ENCODE measurements at places on chromosomes 2 and 18.
A peak's percentile ranks its signal among the peaks of the same experiment; 100 is the strongest.

DNA sequence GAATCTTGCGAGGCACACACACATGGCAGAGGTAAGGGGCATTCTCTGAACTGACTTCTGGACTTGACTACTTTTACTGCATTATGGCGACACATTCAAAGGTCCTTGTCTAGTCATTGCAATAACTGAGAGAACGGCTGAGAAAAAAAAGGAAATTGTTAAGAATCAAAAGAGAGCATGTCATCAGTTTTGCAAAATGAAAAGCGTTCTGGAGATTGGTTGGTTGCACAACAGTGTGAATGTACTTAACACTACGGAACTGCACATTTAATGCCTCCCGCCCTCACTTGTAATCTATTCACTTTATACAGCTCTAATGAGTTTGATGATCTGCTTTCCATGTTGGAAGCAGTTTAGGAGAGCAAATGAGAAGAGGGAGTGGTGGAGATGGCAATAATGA, 68.5 kb upstream of the NFU1 start:
- no peak for DNase-seq

- DNase-seq: no peak
These were observed 238.1 kb downstream of the SEPTIN10 start for GRCh38 chr2:109375656-109376055.

- DNase-seq: no peak
These were observed 1342.0 kb upstream of the ZEB2 start for GRCh38 chr2:145861940-145862339.

DNA sequence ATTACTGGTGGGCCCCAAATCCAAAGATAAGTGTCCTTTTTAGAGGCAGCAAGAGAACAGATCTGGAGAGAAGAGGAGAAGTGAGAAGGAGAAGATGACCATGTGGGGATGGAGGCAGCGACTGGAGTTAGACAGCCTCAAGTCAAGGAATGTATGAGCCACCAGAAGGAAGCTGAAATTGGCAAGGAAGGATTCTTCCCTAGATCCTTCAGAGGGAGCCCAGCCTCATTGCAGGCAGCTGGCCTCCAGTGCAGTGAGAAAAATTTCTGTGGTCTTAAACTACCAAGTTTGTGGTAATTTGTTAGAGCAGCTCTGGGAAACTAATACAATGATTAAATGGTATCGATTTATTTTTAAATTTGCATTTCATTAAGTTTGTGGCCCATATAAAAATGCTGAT, 167.9 kb downstream of the NCKAP5 start:
- DNase-seq: no peak

DNA sequence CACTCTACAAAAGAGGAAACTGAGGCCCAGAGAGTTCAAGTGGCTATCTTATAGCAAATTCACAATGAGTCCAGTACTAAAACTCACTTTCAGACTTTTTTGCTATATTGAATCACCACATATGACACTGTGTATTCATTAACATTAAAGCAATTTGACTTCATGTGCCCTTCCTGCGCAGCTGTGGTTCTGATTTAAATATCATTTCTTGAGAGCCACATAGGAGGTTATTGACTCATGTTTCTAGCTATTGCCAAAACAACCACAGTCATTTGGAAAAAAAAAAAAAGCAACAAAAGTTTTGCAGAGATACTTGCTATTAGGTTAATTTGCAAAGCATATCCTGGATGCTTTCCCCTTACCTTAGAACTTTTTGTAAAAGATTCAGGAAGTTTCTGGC, 341.2 kb downstream of the PIK3C3 start:
- no peak for DNase-seq

- no peak for DNase-seq
These were observed 32.5 kb downstream of the TCF4 start for GRCh38 chr18:55555395-55556027.

DNA sequence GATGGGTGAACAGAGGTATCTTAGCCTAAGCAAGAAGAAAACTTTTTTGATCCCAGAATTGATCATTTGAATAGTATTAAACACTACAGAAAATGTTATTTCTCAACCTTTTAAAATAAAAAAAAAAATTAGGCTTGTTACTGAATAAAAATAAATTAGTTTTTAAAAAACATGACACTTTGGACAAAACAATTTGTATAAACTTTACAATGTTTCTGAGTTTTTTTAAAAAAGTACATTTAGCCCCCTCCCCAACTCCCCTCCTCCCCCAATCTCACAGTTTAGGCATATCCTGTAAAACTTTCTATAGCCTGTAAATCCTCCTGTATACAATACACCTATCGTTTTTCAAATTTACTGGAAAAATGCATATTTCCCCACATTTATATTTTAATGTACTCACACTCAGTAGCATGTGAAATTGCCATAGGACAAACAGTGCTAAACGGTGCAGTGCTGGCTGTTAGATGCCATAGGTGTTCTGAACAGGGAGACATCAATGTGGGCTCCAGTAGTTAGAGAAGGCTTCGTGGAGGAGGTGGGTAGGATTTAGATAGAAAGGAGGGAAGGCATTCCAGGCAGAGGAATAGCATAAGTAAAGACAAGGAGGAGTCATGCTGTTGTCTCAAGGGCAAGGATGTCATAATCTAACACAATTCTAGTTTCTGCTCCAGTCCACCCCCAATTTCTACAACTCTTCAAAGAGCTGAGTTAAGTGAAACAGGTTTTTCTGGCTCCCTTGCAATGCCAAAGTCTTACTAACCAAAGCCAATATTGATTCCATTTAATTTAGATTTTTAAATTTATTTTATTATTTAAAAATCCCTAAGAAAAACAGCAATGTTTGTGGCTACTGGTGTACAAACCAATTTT, 50.9 kb downstream of the SP3 start:
- DNase-seq: no peak

DNA sequence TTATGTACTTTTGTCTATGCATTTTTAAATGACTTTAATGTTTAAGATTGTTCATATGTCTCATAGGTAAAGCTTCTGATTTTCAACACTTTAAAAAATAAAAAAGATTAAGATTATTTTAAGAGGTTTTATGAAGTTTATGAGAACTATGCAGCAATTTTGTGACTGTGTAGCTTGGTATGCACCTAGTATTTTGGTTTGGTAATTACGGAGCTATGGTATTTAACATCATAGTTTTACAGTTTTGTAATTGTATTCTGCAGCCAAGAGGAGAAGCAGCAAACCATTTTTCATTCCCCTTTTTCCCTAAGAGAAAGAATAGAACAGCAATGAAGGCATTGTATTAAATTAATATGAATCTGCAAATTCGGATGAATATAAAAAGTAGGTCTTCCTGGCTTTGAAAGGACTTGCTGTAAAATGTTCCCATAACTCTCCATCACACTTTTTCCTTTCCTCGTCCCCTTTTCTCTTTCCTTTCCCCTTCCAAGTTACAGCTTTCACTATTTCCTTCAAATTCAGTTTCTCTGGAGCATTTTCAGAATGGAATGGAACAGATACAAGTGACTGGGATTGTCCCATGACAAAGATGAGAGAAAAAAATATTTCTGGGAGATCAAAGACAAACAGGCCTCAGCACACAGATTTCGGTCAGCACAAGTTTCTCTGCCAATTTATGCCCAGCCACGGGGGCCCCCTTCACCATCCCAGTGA, 26.1 kb upstream of the PIEZO2 start:
- DNase-seq: peak; percentile 78

GRCh38 chr2:40244251-40244650, 207.6 kb downstream of the SLC8A1 start:
- no peak for DNase-seq

DNA sequence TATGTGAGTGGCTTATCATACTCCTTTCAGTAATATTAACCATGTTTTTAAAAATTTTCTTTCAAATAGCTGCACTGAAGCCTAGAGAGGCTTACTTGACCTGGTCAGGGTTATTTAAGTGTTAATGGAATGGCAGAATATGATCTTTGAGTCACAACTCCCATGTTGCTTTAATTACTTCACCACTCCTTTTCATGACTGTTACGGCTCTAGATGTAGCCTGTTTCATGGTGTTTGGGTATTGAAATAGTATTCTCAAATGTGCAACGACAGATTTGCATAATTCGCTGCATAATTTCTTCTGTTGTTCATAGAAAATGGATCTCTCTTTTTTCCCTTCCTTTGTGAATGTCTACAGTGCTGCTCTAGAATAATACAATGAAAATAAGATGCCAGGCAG, 51.6 kb upstream of the PLA2R1 start:
- no peak for DNase-seq

- DNase-seq: no peak
These were observed 56.5 kb downstream of the TPGS2 start for GRCh38 chr18:36772241-36772723.

DNA sequence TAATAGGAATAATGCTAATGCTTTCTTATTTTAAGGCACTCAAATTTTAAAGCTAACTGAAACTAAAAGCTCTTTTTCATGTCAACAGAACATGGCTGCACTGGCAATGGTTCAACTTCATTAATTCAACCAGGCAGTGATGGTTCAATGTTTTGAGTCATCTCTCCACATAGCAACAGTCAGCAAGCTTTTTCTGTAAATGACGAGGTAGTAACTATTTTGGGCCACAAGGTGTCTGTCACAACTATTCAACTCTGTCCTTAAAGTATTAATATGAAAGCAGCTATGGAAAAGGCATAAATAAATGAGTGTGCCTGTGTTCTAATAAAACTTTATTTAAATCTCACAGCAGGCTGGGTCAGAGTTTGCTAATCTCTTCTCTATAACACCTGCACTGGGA, 1425.6 kb upstream of the PIK3C3 start:
- DNase-seq: no peak

DNA sequence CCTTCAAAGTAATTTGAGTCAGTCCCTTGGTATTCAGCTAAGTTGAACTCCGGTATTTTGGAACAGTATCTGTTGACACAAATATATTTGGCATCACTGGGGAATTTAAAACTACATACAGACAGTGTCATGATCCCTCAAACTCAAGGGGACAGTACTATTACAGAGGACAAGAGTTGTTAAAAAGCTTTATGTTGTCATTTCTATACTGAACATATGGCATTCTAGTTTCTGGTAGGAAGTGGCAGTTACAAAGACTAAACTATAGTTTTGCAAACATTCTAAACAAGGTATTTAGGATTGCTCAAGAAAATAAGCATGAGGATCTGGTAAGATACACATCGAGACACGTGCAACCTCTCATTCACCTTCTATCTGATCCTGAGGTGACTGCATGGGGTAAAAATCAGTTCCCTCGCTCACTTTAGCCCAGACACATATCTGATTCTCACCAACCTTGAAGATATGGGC, 16.6 kb upstream of the CCNYL1 start:
- peak; percentile 49 for DNase-seq

DNA sequence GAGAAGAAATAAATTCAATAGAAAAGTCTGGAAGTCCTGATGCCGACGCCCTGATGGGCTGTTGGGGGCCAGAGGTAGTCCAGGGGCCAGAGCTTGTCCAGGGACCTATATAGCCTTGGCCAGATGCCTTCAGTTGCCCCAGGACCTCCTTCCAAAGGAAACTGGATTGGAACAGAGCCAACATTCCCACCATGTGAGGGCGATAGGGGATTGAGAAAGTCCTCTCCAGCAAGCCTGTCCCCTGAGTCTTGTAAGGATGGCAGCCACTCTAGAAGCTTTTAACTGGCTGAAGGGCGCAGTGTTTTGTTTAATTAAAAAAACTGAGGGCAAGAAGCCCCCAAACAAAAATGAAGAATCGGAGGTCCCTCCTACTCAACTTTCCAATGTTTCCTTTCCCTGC, 54.9 kb upstream of the CDCA7 start:
- no peak for DNase-seq

GRCh38 chr2:55995211-55995610, 71.6 kb upstream of the EFEMP1 start:
- DNase-seq: no peak

DNA sequence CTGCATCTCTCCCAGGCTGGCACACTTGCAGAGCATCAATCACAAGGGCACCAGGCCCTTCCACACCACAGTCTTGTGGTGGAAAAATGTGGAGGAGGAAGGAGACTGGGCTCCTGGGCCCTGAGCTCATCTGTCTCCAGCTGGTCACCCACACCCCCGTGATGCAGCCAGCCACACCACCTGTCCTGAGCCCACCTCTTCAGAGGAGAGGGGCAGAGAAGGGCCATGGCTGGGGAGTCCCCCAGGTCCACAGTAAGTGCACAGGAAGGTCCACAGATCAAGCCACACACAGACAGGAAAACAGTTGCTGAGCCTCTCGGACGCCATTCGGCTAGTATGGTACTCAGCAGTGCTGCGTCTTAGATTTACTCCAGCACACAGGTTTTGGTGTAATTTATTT, 203.5 kb upstream of the SALL3 start:
- DNase-seq: no peak

DNA sequence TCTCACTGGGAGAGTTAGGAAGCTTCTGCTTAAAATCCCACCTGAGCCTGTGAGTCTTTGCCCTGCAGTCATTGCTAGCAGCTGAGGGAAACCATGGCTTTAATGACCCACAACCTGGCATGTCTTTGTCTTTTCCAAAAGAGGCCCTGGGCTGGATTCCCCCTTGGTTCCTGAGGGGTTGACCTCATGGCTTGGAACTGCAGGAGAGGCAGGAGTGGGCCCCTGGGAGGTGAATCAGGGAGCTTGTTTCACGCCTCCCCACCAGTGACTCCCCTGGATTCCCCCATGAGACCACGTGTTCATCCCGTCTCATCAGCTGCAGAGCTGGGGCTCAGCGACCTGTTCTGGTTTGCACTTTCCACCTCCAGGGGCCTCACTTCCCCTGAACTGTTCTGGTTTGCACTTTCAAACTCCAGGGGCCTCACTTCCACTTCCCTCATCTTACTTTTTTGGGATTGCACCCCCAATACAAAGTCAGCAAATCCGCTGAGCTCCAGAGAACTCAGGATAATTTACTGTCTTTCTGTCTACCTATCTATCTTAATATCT, 58.5 kb upstream of the TMEM18 start:
- no peak for DNase-seq

- DNase-seq: no peak
These were observed 81.0 kb downstream of the PLEKHM3 start for GRCh38 chr2:207944334-207944733.

GRCh38 chr2:189440644-189440946, 679 bp upstream of the WDR75 start:
- DNase-seq: no peak

DNA sequence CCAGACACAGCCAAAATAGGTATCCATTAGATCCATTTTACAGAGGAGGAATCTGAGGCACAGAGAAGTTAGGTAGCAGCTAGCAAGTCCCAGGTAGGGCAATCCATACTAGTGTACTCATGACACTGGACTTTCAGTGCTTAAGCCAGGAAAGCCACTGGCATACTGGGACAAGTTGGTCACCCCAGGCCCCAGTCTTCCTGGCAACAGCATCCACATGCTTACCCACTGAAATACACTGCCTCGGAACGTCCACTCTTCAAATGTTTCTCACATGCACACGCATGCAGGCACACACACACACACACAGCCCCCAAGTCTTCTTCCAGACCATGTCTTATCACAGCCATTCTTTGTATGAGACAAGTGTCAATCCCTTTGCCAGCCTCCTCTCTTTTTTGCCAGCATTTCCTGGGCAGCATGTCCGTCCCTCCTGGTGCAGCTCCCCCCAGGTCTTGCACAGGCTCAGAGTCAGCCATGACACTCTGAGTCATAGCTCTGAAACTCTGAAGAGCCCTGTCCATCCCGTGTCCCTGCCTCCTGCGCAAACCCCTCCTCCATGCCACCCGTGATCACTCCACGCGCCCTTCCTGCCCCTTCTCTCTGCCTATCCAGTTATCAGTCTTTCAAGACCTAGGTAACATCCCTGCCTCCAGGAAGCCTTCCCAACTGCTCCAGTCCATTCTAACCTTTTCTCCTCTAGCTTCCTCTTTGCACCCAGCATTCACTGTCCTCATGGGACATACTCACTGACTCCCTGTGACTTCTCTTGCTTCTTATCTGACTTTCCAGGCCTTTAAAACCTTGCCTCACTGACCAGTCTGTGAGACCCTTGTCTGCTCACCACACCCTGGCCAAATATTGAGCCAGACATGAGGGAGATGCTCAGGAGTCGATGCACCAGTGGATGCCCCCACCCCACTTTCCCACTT, 10.9 kb upstream of the TEX261 start:
- no peak for DNase-seq

Measured in fibroblast of the aortic adventitia (primary cell).